ENCODE measurements at places on chromosomes 2 and 18.

GRCh38 chr2:25132299-25132635 is 36.1 kb downstream of the POMC start:
- DNase-seq: no peak

DNA sequence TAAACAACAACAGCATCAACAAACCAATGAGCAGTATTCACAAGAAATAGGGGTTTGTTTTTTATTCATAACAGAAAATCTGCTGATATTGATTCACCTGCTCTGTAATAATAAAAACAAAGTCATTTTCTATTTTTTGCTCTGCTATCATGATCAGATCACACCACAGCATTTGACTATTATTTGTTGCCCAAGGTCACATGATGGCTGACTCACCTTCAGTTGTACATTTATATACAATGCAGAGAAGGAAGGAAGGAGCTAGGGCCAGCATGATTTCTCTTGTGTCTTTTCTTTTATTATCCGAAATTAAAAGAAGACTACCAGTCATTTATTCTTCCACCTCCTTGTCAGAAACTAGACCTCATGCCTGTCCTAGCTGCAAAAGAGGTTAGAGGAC is 1427.7 kb upstream of the CELF4 start:
- DNase-seq: no peak

DNA sequence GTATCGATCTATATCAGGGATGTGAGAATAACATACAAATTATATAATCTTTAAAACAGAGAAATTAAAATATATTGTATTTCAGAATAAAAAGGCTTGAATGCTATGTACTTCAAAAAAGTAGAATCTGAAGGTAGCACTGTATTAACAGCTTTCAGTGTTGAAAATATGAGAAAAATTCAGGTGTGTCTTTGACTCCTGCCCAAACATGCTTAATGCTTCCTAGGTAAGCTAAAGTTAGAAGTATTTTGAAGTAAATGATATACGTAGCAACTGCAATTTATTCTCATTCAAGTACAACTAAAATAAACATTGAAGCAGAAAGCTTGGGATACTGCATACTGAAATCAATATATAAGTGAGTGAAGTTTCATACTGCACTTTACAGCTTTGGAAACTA is 1082.0 kb upstream of the ACVR2A start:
- DNase-seq: no peak

GRCh38 chr18:7164323-7165004 is 46.9 kb upstream of the LAMA1 start:
- peak; percentile 50 for DNase-seq

- no peak for DNase-seq
Measured at GRCh38 chr2:38259311-38259710, 117.8 kb downstream of the ATL2 start.

GRCh38 chr2:6999211-6999877 is 82.1 kb downstream of the RNF144A start:
- no peak for DNase-seq

DNA sequence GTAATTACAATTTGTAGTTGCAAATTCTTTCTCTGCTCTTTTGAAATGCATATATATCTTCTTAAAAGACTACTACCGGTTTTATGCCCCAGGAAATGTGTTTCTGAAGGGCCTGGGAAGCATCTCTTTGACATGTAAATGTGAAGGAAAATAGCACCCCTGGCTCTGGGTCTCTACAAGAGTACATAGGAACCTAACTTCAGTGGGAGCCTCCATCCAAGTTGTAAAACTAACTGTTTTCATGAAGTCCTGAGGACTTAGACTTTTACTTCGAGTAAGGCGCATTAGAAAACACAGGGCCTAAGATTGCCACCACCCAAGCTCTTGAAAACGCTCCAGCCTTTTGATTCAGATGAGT is 99.4 kb downstream of the CBLN2 start:
- no peak for DNase-seq

DNA sequence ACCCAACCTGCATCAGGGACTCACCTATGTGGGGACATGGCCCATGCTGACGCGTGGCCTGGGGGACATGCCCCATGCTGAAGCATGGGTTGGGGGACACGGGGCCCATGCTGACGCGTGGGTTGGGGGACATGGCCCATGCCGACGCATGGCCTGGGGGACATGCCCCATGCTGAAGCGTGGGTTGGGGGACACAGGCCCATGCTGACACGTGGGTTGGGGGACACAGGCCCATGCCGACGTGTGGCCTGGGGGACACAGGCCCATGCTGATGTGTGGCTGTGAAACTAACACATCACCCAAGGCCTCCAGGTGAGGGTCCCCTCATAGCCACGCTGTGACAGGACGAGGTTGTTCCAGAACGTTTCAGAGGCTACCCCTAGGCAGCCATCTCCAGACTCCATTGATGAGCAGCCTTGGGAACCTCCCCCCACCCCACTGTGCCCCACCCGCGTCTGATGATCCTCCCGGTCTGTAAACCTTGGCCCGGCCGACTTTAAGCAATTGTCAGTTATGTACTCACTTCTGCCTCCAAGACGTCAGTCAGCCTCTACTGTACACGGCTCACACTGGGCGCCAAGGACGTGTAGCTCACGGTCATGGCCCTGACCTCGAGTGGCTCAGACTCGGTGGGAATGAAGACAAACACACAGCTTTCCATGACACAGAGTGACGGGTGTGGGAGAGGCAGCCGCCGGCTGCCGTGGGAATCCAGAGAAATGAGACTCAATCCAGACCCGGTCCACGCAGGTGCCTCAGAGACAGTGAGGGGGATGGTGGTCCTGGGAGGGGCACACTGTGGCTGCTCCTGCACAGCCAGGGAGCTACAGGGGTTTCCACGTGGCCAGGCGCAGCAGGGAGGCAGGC is 50.2 kb upstream of the SLC66A3 start:
- no peak for DNase-seq

DNA sequence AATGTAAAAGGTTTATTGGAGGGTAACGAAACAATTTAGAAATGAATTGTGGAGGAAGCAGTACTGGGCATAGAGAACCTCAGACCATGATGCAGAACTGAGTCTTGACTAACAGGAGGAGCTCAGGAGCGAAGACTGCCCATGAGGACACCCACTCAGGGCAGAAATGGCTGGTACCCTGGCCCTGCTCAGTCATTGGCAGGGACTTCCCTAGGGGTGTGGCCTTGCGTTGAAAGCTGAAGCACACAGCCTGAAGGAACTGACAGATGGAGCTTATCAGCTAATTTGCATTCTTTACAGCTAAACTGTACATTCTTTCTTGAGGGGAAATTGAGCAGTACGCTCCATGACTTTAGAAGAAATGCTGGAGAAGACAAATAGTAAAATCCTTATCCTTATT is 57.1 kb downstream of the PDK1 start:
- DNase-seq: peak; percentile 34

DNA sequence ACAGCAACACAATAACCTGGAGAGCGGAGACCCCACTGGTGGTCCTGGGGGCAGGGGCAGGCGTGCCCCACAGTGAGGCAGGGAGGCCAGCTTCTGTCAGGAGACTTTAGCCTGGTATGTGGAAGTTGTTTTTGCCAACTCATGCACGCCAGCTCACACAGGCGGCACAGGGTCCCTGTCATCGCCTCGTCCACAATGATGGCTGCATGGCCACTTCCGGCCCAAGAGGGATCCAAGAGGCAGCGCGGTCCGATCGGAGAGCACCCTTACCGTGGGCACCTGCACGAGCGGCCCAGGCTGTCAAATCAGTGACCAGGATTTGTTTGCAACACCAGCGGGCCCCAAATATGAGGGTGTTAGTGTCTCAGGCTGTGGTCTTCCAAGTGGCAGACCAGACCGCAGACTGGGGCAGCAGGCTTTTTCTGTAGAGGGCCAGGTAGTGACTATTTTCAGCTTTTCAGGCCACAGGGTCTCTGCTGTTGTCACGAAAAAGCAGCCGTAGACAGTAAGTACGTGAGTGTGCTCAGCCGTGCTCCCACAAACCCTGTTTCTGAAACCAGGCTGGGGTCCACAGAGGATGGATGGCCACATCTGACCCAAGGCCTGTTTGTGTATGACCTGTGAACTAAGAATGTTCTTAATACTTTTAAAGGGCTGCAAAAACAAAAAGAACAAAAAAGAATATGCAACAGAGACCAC is 21.2 kb downstream of the SNED1 start:
- no peak for DNase-seq

GRCh38 chr18:4391859-4392258 is 63.2 kb downstream of the DLGAP1 start:
- no peak for DNase-seq

DNA sequence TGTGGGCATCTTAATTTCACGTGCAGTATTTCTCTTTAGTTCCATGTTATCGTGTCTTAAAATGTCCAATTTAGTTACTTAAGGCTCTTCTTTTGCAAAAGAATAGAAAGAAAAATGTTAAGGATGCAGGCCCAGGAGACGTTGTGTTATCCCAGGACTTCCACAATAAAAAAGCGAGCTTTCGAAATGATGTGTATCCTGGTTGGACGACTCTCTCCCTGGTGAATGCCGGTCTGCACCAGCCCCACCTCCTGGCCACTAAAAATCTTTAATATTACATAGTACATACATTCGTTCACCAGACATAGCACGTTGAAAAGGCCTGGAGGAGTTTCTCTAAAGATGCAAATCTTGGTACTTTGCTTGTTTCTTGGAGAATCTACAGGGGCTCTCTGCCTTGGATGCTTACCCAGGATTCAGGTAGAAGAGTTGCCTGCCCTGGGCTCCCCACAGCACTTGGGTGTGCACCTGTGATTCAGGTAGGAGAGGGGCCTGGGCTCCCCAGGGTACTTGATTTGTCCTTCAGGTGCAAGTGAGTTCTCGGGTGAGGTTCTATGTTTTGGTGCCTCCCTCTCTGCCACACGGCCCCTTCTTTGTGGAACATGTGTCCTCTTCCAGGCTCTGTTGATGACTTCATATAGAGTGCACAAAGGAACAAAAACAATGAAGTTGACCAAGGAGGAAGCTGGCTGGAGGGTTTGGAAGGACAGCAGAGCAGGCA is 26.6 kb downstream of the TWIST2 start:
- DNase-seq: peak; percentile 45

- no peak for DNase-seq
Measured at GRCh38 chr2:200081236-200081635, 125.9 kb downstream of the MAIP1 start.

DNA sequence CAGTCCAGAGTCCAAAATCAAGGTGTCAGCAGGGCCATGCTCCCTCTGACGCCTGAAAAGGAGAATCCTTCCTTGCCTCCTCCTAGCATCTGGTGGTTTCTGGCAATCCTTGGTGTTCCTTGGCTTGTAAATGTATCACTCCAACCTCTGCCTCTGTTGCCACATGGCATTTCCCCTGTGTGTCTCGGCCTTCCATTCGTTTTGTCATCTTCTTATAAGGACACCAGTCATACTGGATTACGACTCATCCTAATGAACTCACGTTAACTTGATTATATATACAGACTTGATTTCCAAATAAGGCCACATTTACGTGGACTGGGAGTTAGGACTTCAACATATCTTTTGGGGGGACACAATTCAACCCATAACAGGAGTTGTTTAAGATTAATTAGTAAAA is 15.8 kb downstream of the PMAIP1 start:
- DNase-seq: no peak

DNA sequence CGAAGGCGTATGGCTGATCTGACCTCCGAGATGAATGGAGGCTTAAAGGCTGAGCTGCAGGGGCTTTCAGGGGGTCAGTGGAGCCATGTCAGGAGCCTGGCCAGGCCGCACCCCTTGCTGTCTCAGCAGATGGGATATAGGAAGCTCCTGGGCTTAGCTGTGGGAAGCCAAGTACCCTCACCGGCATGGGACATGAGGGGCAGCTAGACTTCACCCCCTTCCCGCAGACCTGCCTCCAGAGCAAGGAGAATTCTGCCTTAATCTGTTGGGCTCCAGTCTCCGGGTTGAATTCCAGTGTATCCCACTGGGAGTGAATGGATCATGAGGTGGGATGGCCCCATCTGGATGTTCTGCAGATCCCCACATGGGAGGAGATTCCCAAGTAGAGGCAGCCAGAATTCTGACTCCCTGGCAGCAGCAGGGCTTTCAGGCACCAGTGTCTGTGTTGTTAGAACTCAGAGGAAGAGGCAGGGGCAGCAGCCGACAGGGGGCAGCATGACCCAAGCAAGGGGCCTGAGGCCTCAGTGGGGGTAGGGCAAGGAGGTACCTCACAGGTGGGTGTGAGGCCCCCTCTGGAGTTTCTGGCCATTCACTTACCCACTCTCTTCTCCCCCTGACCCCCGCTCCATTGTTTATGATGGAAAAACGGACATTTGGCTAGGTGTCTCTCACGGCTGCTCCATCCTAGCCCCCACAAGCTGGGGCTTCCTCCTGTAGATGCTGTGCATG is 19.1 kb downstream of the CAPG start:
- DNase-seq: peak; percentile 58

GRCh38 chr2:33525666-33526065 is 49.2 kb downstream of the RASGRP3 start:
- no peak for DNase-seq

DNA sequence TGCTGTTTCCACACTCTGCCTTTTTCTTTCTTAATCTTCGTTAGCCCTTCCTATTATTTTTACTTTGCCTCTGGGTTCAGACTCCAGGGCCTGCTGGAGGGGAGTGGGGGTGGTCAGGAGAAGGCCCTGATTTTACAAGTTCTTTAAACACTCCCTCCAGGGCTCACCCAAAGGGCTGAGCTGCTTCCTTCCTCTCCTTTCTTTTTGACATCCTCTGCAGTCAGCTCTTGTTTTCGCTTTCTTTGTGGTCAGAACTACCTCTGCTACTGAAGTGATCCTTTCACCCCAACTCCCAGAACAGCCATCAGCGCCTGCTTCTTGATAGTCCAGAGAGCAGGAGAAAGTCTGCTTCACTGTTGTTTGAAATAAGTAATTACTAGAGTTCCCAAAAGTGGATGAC is 925.7 kb downstream of the EPHA4 start:
- DNase-seq: no peak

DNA sequence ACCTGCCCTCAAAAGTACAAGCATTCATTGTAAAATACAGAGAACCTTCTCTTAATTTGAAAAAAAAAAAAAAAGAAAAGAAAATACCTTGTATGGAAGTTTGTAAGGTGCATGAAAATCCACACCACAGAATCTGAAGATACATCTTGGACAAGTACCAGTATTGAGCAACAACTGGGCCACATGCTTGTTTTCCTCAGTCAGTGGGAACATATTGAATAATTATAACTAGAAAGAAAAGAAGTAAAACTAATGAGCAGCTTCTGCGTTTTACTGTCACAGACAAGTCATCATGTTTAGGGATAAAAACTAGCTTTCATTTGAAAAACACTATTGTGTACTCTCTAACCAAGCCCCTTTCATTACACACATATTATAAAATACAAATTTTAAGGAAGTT is 5.8 kb upstream of the PEX13 start:
- DNase-seq: peak; percentile 31

Data from cardiac fibroblast (primary cell).